Stimulated activated naive CD4-positive, alpha-beta T cell treated with Interleukin-2 at 50 U/mL for 16 hours (primary cell): ENCODE measurements at places on chromosomes 12 and 14.

DNA sequence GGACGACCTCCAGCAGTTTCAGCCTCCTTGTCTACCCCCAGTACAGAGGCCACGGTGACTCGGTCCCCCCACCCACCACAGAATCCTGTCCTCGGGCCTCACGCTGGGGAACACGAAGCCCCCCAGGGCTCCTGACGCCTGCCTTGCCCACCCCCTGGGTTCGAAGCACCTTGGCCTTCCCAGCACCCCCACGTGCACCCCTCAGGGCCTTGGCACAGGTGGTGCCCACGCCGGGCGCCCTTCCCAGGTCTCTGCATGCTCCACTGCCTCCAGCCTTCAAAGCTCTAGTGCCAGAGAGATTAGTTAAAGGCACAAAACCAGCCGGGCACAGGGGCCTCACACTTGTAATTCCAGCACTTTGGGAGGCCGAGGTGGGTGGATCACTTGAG, 61.8 kb downstream of the NOC4L start:
- DNase-seq = no peak

GRCh38 chr12:5295996-5296395, 135.9 kb upstream of the NTF3 start:
- DNase-seq = no peak

GRCh38 chr14:89616852-89617341, 199.9 kb upstream of the FOXN3 start:
- DNase-seq = peak; percentile 15

DNA sequence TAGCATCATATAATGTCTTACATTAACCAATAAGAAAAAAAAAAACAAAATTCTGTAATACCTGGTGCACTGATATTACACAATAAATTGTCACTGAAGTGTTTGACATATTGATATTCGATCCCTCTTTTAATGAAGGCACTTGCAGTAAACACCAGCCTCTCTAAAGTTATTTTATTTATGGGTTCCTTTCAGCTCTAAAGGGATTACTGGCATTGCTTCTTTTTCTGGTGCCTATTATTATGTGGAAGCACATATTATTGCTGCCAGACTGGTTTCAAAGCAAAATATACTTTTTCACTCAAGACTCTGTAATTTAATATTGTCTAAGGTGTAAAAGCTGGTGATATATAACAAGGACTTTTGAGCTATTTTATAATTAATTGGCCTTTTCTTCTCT, 1090.5 kb downstream of the TRHDE start:
- no peak for DNase-seq

- no peak for DNase-seq
These were observed 7.7 kb downstream of the ZNF641 start for GRCh38 chr12:48342980-48343379.

DNA sequence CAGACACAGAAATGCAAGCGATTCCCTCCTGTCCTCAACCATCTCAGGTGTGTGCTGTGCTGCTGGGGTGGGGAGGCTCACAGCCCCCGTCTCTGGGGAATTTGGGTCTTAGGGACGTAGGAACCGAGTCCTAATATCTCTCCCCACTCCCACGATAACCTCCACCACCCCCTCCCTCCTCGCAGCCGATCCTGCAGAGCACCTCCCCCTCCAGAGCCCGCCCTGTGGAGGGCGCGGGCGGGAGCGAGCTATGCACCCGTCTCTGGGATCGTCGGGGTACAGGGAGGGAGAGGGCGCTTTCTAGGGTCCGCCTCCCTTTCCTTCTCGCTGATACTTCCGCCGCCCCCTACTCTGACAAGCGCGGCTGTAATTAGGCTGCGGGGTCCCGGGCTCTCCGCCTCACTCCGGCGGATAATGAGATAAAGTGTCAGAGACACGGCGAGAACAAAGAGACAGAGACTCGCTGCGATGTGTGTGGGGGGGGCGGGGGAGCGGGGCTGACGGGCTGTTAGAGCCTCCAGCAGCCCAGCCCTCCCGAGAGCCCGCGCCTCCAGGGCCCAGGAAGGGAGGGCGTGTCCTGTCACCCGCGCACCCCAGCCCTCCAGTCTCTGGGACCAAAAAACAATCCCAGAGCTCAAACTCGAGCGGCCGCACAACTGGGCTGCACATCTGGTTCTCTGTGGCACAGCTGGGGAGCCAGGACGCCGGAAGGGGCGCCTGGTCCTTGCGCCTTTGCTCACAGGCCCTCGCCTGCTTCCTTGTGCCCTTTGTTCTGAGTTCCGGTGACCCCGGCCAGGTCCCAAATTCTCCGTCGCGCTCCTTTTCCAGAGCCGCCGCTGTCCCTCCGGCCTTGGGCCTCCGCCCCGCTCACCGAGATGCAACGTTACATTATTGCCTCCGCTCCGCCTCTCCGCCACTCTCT, 8.7 kb downstream of the SHMT2 start:
- DNase-seq = peak; percentile 37

GRCh38 chr12:12803186-12803585, 10.0 kb upstream of the DDX47 start:
- DNase-seq = peak; percentile 35

- no peak for DNase-seq
These were observed 535.4 kb downstream of the PRKD1 start for GRCh38 chr14:29392287-29392686.

- no peak for DNase-seq
These were observed 149.6 kb upstream of the OTX2 start for GRCh38 chr14:56959869-56960268.

DNA sequence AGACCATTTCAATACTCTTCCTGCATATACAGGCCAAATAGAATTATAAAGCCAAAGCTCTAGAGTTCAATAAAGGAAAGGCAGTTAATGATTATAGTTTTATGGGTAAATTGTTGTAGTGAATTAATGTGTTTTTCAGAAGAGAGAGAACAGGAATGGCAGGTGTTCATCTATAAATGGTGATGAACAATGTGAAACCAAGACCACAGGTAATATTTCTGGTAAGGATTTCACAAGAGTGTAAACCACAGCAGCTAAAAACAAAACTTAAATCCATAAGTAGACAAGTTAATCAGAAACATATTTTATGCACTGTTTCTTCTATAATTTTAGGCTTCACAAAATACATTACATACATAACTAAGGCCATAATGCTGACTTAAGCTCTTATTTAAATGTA, 204.4 kb downstream of the SYT1 start:
- no peak for DNase-seq

DNA sequence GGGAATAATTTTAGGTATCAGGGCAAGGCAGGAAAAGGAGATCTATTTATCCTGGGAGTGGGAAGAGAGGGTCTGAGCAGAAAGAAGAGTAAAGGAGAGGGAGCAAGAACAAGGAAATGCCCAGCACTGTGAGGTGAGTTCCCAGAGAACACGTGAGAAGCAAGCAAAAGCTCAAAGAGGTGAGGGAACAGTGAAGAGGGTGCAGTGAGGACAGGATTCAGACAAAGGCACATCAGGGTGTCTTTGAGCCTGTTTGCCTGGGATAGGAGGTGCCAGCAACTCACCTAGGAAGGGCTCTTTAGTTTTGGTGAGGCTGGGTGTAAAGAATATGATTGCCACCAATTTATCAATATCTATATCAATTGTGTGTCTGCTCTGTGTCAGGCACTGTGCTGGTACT, 88.9 kb upstream of the NRXN3 start:
- DNase-seq = no peak

- DNase-seq = no peak
These were observed 4.0 kb upstream of the AQP2 start for GRCh38 chr12:49946497-49946896.

- no peak for DNase-seq
These were observed 57.2 kb downstream of the MVK start for GRCh38 chr12:109630815-109631214.

GRCh38 chr12:94152292-94153078, 4.1 kb downstream of the PLXNC1 start:
- no peak for DNase-seq

DNA sequence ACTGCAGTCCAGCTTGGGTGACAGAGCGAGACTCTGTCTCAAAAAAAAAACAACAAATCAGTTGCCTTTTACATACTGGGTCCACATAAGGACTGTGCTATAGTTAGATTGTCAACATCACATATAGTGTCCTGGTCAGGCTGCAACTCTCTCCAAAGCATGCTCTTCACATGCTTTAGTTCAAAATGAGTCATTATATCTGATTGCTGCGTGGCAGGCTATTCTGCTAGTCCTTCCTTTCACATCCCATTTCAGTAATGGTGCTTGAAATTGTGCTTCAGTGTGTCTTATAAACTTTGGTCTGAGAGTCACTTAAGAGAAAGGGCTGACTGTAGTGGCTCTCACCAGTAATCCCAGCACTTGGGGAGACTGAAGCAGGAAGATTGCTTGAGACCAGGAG, 6.9 kb downstream of the LETMD1 start:
- no peak for DNase-seq

DNA sequence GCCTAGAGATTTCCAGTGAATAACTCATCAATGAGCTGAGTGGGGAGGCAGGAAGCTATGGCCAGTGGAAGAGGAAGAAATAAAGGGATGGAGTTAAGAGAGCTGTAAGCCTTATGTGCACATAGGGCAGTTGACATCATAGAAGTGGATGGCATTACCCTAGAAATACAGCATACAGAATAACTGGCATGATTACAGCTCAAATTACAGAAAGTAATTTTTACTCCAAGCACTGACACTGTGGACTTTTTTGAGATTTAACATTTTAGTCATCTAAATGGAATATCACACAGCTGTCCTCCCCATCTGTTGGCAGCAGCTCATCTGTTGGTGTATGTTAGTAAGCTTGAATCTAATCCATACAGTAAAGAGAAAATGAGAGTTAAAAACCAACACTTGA, 5.4 kb upstream of the IPO8 start:
- DNase-seq = no peak

- DNase-seq = no peak
These were observed 1126.7 kb downstream of the AACS start for GRCh38 chr12:126191949-126192348.

- no peak for DNase-seq
These were observed 55.9 kb upstream of the GPR68 start for GRCh38 chr14:91300283-91300895.

GRCh38 chr14:28254768-28255167, 511.8 kb upstream of the FOXG1 start:
- DNase-seq = no peak

GRCh38 chr14:25004389-25004809, 45.5 kb downstream of the STXBP6 start:
- DNase-seq = no peak

DNA sequence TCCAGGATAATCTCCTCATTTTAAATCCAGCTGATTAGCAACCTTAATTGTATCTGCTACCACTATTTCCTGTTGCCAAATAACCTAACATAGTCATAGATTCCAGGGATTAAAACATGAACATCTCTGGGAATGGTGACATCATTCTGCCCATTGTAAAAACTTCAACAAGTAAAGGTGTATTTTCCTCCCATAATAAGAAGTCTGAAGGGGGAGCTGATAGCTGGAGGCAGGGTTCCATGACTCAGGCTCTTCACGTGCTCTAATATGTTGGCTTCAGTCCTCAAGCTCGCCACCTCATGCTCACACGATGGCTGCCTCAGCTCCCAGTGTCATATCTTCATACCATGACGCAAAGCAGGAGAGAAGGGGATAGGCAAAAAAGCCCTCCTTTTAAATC, 172.0 kb upstream of the VASH1 start:
- no peak for DNase-seq

DNA sequence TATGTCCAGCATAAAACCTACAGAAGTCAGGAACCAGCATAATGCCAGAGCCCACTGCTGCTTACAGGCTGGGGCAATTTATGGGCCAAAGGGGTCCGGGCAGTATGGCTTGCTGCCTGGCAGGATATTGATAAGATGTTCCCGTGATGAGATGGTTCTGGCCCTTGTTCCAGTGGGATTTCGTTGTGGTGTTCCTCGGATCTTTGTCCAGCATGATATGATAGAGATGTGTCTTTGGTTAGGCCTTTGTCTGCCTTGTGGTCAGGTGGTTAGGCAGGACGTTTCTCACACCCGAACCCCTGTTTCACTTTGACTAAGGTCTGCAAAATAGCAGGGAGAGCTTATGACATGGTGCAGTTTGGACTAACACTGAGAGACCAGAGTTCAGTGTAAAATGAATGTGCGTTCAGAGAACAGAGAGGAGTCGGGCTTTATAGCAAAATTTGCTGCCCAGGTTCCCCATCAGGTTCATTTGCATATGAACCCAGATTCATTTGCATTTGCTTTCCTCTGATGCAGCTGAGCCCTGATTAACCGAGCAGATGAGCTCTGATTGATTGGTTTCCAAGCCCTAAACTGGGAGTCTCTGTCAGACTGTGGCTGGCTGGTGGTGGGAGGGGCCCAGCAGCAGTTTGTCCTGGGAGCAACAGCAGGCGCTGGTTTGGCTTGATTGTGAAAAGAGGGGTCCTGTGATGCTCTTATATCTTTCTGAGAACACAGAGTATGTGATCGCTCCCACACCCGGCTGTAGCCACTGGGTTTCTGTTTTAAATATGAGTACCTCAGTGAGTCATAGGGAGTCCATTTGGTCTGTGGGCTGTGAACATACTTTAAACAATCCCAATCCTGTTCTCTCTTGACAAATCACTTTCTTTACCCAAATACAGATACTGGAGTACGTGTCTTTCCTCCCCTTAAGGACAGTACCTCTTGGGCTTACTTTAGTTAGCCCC, 156.3 kb upstream of the PZP start:
- peak; percentile 25 for DNase-seq

DNA sequence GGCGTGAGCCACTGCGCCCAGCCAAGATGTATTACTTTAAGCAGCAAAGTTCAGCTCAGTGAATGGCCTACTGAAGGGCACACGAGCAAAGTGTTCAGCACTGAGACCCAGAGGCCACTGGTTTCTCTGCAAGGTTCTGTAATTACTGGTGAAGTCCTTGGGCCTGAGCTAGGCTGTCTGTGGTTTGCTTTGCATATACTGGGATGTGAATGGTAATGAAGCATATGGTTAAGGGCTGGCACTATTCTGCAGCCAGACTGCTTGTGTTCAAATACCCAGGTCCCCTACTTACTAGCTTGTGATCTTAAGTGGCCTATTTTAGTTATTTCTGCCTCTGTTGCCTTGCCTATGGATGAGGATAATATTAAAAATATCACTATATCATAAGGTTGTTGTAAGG, 72.0 kb downstream of the LLPH start:
- DNase-seq = no peak
